ENCODE measurements at places on chromosomes 7 and 10.
A peak's percentile ranks its signal among the peaks of the same experiment; 100 is the strongest.

DNA sequence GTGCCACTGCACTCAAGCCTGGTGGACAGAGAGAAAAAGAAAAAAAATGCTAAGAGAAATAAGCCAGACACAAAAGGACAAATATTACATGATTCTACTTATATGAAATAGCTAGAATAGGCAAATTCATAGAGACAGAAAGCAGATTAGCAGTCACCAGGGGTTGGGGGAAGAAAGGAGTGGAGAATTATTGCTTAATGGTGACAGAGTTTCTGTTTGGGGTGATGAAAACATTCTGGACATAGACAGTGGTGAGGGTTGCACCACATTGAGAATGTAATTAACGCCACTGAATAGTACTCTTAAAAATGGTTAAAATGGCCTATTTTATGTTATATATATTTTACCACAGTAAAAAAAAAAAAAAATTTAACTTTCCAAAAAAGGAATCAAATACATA lies 6.4 kb upstream of the NT5C2 start:
- no peak for DNase-seq

- DNase-seq = peak; percentile 11
Measured at GRCh38 chr10:2927958-2928840, 139.1 kb upstream of the PFKP start.

DNA sequence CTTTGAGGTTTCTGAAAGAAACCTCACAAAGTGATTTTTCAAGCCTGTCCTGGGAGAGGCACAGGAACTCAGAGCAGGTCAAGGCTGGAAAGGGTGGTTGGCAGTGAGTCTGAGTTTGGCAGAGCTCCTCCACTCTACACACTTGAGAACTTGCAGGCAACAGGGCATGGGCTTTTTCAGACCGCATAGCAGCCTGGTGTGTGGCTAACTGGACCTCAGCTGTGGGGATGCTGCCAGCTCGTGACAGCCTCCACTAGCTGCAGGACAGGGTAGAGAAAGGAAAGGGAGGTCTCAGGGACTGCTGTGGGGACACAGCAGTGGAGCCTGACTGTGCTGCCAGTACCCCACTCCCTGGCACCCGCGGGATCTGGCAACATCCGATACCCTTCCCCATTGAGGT lies 2.6 kb downstream of the CDHR1 start:
- DNase-seq = no peak

- no peak for DNase-seq
Measured at GRCh38 chr7:68025369-68025768, 1028.7 kb downstream of the TYW1 start.

DNA sequence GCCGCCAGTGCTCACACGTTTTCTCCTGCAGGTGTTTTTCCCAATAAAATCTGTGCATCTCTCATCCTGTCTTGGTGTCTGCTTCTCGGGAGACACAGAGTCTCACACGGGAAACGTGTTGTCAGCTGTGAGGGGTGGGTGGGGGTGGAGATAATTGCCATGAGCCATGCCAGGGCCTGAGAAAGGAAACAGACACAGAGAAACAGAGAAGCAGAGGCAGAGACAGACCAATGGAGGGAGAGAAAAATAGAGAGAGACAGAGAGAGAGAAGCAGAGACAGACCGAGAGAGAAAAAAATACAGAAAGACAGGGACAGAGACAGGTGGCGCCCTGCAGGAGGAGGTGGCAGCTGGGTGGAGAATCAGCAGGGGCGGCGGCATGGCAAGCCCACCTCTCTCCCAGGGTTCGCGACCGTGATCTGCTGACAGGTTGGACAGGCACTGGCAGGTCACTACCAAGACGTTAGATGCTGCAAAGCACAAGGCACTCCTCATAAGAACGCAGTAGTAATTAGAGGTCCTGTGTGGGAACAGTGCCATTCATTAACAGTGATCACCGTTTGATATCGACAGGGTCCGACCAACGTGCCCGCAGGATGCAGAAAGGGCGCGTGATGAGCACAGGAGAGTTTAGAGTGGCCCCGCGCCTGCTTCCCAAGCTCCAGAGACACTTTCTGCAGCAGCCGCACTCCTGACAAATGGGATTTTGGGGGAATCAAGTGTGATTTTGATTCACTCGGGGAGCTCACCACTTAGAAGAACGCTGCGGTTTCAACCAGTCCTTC lies 70.5 kb upstream of the INSIG1 start:
- no peak for DNase-seq

- DNase-seq = no peak
Measured at GRCh38 chr10:6095810-6096570, 7.2 kb downstream of the RBM17 start.

GRCh38 chr7:90551036-90551435 lies 45.1 kb upstream of the CDK14 start:
- no peak for DNase-seq

GRCh38 chr7:149245744-149246143 lies 6.3 kb downstream of the ZNF212 start:
- no peak for DNase-seq

GRCh38 chr7:46930366-46930765 lies 651.5 kb downstream of the TNS3 start:
- DNase-seq = peak; percentile 86

DNA sequence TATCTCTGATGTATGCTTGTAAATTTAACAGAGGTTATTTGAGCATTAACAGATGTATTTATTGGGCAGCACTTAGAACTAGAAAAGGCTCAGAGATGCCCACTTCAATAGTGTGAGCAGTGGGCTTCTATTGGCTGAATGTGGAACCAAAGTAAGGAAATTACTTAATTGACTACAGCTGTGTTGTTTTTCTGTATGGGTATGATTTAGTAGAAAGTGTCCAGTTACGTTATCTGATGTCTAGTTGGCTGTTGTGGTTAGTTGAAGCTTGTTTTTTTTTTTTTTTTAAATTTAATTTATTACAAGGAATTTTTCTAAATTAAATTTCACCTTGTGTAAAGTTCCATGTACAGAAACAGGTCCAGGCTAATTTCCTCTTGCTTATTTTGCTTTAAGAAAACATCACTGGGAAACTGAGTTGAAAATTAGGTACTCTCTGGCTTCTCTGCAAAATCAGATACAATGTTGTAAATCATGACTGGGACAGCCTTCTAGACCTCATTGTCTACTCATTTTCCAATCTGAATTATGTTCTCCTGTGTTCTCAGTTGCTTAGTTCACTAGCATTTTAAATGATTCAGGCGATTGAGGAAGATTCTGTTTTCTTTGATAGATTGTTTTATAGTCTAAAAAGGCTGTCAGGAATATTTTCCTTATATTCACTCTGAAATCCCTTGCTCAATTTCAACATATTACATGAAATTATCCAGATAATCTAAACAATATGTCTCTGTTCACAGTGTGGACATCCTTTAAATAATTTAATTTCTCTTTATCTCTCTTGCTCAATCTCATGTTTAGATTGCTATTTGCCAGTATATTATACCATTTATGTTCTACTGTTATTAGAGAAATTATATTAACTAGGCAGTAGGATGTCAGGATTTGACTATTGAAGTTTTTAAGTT lies 53.0 kb downstream of the PHF14 start:
- peak; percentile 23 for DNase-seq

- peak; percentile 53 for DNase-seq
Measured at GRCh38 chr10:35079763-35080162, 10.4 kb downstream of the CUL2 start.

GRCh38 chr7:140562926-140563481 lies 77.6 kb downstream of the DENND2A start:
- DNase-seq = no peak

DNA sequence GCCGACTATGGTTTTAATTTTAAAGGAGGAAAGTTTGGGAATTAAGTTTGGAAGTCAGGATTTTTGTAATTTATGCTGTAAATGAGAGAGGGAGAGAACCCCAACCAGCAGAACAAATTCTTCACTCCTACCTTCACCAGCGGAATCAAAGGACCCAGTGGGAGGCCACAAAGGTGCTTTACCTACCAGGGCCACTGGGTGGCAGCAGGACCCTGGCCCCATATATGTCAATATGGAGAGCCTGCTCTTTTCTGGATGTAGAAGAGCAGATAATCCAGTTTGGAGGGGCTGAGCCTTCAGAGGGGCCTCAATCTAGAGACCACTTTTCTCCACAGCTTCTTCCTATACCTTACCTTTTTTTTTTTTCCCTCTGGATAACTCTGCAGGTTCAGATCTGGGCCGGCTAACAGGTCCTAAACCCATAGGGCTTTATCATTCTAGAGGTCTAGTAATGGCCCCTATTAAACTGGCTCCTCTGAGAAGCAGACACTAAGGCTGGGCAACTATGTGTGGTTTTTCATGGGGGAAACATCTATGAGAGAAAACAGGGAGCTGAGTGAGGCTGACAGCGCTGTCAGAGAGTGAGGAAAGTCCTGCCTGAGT lies 8.5 kb upstream of the SCD start:
- no peak for DNase-seq

GRCh38 chr10:47181052-47181849 lies 118.7 kb upstream of the GDF10 start:
- DNase-seq = no peak

- DNase-seq = no peak
Measured at GRCh38 chr7:2936301-2936700, 92.2 kb upstream of the GNA12 start.

- peak; percentile 86 for DNase-seq
Measured at GRCh38 chr10:33653584-33654367, 319.3 kb upstream of the NRP1 start.

DNA sequence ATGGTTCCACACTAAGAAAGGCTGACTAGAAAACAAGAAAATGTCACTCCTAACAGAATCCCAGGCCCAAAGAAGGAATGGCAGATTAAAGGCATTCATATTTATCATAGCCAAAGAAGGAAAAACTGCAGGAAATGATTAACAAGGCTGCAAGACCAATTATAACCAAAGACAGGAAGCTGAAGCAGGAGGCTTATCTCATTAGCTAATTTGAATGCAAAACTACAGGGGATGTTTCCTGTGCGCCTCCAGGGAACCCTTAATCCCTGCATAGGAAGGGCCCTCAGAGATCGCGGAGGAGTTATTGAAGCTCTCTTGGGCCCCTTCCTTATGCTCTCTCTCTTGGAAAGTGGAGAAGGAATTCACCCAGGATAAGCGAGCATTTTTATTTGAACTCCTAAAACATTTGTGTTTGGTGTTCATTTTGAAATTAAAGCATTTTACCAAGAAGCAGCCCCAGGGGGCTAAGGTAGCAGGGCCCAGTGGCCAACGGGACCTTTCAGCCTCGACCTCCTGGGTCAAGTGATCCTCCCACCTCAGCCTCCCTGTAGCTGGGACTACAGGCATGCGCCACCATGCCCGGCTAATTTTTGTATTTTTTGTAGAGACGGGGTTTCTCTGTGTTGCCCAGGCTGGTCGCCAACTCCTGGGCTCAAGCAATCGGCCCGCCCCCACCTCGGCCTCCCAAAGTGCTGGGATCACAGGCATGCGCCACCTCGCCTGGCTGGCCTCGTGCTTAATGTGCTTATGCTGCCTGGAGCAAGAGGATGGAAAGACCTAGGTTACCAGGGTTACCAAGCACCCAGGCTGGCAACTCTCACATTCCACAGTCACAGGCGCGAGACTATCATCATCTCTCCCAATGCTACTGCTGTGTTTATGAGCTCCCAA lies 24.1 kb upstream of the PROSER2 start:
- DNase-seq = no peak

DNA sequence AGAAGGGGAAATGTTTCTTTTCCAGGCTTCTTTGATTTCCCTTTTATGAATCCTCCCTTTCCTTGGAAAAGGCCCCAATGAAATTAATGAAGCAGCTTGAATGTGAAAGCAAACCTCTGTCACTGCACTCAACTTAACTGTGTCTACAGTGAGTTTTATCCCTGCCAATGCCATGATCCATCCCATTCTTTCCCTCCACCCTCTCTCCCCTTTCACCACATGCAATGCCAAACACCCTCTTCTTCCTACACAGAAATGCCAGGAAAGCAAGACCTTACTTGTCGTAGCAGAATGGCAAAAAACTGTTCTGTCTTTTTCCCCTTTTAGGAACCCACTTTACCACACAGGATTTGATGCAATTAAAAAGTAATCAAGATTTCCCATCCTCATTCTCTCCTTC lies 47.3 kb upstream of the TRIL start:
- no peak for DNase-seq

- DNase-seq = no peak
Measured at GRCh38 chr7:24732646-24733413, 24.4 kb downstream of the GSDME start.

DNA sequence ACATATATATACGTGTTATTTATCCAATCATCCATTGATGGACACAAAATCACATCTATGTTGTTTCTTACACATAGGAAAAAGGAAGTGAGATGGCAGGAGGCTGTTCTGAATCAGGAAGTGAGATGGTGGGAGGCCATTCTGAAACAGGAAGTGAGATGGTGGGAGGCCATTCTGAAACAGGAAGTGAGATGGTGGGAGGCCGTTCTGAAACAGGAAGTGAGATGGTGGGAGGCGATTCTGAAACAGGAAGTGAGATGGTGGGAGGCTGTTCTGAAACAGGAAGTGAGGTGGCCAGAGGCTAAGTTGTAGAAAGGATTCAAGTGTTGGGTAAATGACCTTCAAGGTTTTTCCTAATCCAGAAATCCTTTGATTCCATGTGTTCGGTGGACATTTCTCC lies 921.5 kb downstream of the TYW1 start:
- no peak for DNase-seq

DNA sequence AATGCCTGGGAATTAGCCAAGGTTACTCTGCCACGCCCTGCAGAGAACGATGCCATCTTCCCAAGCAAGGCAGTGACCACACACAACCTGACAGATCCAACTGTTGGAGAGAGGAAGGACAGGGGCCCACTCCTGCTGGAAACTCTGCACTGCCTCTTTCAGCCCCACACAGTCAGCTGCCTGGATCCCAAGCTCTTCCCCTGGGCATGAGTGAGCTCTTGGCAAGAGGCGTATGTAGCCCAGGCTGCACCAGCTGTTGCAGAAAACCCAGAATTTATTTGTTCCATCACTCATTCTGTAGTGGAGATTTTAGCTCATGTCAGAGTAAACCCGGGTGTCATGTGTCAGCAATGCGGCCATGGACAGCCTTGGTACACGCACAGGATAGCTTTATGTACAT lies 135.1 kb upstream of the TRIM24 start:
- no peak for DNase-seq

DNA sequence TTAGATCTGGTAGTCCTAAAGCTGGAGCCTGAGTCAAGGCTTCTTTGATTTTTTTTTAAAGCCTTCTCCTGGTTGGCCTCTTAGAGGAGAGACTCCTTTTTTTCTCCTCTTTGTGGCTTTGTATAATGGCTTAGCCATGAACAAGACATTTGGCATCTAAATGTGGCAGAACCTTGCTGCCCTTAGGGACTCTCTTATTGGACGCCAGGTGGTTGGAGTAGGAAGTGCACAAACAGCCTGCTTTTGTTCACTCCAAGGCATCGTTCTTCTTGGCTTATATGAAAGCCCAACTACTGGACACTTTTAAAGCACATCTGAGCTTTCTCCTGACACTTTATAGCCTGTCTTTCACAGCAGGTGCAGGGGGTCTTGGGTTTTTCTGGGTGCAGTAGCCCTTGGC lies 25.0 kb downstream of the ZPBP start:
- no peak for DNase-seq

- DNase-seq = no peak
Measured at GRCh38 chr7:123352973-123353372, 153.2 kb upstream of the SLC13A1 start.

GRCh38 chr10:114724716-114725106 lies 66.6 kb upstream of the ABLIM1 start:
- no peak for DNase-seq

- DNase-seq = peak; percentile 9
Measured at GRCh38 chr10:21406595-21407193, 118.8 kb downstream of the SKIDA1 start.

Measured in fibroblast of skin of left quadriceps (primary cell).